Smooth muscle cell of the coronary artery (primary cell): ENCODE measurements at places on chromosomes 6 and 20. TPM values are rescaled to one million over a fixed set of nuclear protein-coding genes. Genes with fewer than 3 reads are reported as not detected.

GABBR1 gene
- total RNA-seq = 7.3 and 8.8 TPM in 2 replicates

IMPG1 gene
- under 0.01 TPM in 1 of 2 replicates, not detected in the other for total RNA-seq

PRL gene
- total RNA-seq = not detected in 2 replicates

MCCD1 gene
- not detected in 2 replicates for total RNA-seq

UFL1 gene
- total RNA-seq = 16.3 and 22.7 TPM in 2 replicates

MYH7B gene
- under 0.01 and 0.47 TPM in 2 replicates for total RNA-seq

EGFL8 gene
- 0.75 and 3.5 TPM in 2 replicates for total RNA-seq

TMEM200A gene
- 43.9 and 71.4 TPM in 2 replicates for total RNA-seq

MYBL2 gene
- 0.12 and 3.6 TPM in 2 replicates for total RNA-seq

ARFGAP1 gene
- 52.7 and 84.5 TPM in 2 replicates for total RNA-seq

KHDC1 gene
- total RNA-seq = 3.2 and 5.4 TPM in 2 replicates

EYA2 gene
- 0.15 and 0.70 TPM in 2 replicates for total RNA-seq

RAD21L1 gene
- total RNA-seq = not detected in 2 replicates

NKX2-4 gene
- under 0.01 TPM in 1 of 2 replicates, not detected in the other for total RNA-seq

SLC17A3 gene
- total RNA-seq = not detected in 2 replicates

MYLIP gene
- 10.8 and 20.7 TPM in 2 replicates for total RNA-seq

CCM2L gene
- total RNA-seq = 0.23 TPM in 1 of 2 replicates, not detected in the other

PDE7B gene
- total RNA-seq = 5.5 and 51.8 TPM in 2 replicates

CLPSL2 gene
- not detected in 2 replicates for total RNA-seq

EDN1 gene
- total RNA-seq = 2.3 and 312 TPM in 2 replicates

OPRM1 gene
- total RNA-seq = not detected in 2 replicates

C6orf163 gene
- 0.83 and 0.94 TPM in 2 replicates for total RNA-seq

SF3B5 gene
- total RNA-seq = 152 and 185 TPM in 2 replicates

SULF2 gene
- total RNA-seq = 20.0 and 26.4 TPM in 2 replicates

ZNF165 gene
- total RNA-seq = 0.30 and 0.47 TPM in 2 replicates

POPDC3 gene
- total RNA-seq = 1.4 and 9.0 TPM in 2 replicates

PAK5 gene
- not detected in 2 replicates for total RNA-seq

CTNNBL1 gene
- total RNA-seq = 28.9 and 32.9 TPM in 2 replicates

CEP43 gene
- total RNA-seq = 12.6 and 12.9 TPM in 2 replicates

ZNF311 gene
- total RNA-seq = 0.94 and 0.98 TPM in 2 replicates

PHACTR3 gene
- total RNA-seq = not detected in 2 replicates

TRMT6 gene
- total RNA-seq = 2.7 and 6.4 TPM in 2 replicates

DEFB116 gene
- not detected in 2 replicates for total RNA-seq

ZSCAN23 gene
- total RNA-seq = 0.94 and 2.4 TPM in 2 replicates

MLIP gene
- not detected in 2 replicates for total RNA-seq

RPL7L1 gene
- total RNA-seq = 43.6 and 81.3 TPM in 2 replicates

COL21A1 gene
- total RNA-seq = 0.53 and 29.5 TPM in 2 replicates

PPP1R14C gene
- 0.90 and 3.2 TPM in 2 replicates for total RNA-seq

SLC17A9 gene
- total RNA-seq = 2.5 and 20.9 TPM in 2 replicates

SLC32A1 gene
- not detected in 2 replicates for total RNA-seq

MPIG6B gene
- total RNA-seq = not detected in 2 replicates

SLC39A7 gene
- 105 and 195 TPM in 2 replicates for total RNA-seq

C6orf58 gene
- not detected in 2 replicates for total RNA-seq

HLA-DOA gene
- total RNA-seq = under 0.01 TPM in 1 of 2 replicates, not detected in the other

FERMT1 gene
- total RNA-seq = 1.3 and 5.2 TPM in 2 replicates

LINC00237 gene
- not detected in 2 replicates for total RNA-seq

LY6G6D gene
- total RNA-seq = not detected in 2 replicates
